ENCODE measurements at places on chromosomes 2 and 18.
A peak's percentile ranks its signal among the peaks of the same experiment; 100 is the strongest.

DNA sequence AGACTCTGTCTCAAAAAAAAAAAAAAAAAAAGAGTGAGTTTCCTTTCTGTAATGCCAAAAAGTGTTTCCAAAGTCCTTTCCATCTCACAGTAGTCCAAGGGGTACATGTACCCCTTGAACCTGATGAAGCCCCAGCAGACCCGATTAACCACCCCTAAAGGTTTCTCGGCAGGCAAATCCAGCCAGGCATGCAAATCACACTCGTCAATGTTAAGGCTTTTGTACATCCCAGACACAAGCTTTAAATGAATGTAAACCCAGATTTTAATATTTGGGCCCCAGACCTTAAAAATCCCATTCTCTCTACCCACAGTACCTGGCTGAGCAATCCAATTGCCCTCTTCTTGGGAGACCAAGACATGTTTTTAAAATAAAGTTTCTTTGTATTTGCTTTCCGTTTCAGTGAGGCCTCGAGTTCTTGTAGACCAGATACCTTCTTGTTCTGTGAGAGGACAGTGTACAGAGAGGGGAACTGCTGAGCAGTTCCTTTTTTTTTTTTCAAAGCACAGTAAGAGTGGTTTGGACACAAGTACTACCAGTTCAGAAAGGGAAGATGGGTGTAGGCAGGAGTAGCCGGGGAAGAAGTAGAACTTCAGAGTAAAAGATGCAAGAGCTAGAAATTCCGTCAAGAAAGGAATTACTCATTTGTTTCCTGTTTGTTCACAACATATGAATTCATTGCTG lies at the start of gene NLRC4:
TSS of gene NLRC4 (minus strand) at position 465 of the 684 bp plus-strand sequence. CDS start 8,111 bp downstream, outside the sequence.
- DNase-seq, result no peak

- no peak for DNase-seq
Measured at GRCh38 chr18:45232061-45232460, 383.2 kb upstream of the SLC14A2 start.

GRCh38 chr18:44712025-44712424 lies 31.3 kb downstream of the SETBP1 start:
- DNase-seq, result no peak

GRCh38 chr18:63817441-63818051 lies 42.3 kb downstream of the SERPINB7 start:
- no peak for DNase-seq

- no peak for DNase-seq
Measured at GRCh38 chr18:35581898-35582641, 530 bp downstream of the GALNT1 start.

DNA sequence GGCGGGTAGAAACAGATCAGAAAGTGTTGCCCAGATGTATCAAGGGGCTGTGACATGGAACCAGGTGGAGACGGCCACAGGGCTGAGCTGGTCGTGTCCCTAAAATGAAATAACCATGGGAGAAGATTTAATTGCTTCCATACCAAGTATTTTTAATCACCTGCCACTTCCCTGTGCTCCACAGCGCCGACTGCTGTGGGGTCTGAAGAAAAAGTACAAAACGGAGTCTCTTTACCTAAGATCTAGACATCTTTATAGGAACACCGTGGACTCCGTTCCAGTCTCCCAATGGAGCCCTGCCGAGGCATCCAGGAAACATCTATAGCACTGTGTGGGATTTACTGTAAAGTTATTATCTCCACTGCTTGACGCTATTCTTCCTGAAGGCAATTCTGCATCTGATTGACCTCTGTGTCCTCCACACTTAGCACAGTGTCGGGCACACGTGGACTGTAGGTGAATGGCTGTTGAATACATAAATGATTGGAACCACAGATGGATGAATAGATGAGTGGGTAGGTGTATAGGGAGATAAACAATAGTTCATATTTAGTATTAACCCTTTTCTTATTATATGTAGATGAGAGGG lies 21.6 kb upstream of the GYPC start:
- no peak for DNase-seq

DNA sequence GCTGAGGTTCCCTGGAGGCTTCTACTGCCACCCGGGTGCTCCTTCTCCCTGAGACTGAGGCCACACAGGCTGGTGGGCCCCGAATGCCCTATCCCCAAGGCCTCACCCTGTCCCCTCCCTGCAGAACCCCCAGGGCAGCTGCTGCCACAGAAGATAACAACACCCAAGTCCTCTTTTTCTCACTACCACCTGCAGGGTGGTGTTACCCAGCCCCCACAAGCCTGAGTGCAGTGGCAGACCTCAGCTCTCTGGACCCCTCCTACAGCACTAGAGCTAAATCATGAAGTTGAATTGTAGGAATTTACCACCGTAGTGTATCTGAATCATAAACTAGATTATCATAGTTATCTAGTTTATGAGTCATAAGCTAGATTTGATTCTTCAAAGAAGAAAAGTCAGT lies 7.3 kb upstream of the CENPA start:
- no peak for DNase-seq

DNA sequence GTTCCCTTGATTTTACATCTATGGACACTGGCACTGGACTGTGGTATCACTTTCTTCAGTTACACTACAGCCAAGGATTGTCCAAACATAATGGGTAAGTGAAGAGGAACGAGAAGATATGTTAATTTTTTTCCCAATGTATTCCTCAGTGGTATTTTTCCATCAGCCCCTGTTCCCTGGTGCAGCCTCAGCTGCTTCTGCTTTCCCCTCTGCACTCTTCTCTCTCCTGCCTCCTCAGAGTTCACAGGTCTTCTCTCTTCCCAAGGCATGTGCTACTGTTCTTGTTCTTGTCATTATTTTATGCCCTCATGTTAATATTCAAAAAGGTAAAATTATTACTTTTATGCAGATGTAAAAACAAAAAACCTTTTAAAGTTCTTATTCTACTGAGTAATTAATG lies 378.0 kb upstream of the NRXN1 start:
- DNase-seq, result no peak

DNA sequence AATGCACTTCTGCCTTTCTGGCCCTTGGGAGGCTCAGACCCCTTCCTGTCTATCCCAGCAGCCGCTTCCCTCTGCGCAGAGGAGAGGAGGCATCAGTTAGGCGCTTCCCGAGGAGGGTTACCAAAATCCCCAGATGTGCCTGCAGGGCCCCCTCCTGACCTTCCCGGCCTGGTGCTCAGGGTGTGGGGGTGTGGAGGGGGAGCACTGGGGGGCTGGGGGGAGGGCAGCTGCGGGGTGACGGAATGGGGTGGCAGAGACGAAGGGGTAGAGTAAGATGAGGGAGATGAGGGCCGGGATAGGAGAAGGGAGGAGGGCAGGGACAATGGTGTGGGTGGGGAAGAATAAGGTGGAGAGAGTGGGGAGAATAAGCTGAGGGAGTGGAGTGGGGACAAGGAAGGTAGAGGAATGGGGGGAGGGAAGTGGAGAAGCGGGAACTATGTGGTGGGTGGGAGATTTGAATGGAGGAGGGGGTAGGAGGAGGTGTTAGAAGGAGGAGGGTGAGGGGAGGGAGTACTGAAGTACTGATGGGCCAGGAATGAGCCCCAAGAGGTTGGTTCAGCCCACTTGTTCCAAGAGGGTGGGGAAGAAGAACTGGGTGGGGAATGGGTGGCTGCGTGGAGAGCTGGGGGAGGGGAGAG lies 6.5 kb upstream of the ZAP70 start:
- DNase-seq, result no peak

GRCh38 chr2:150207979-150208378 lies 279.5 kb downstream of the RND3 start:
- DNase-seq, result peak; percentile 51

- no peak for DNase-seq
Measured at GRCh38 chr2:182891611-182892010, 25.2 kb upstream of the FRZB start.

- DNase-seq, result no peak
Measured at GRCh38 chr2:66602341-66602740, 167.4 kb downstream of the MEIS1 start.

DNA sequence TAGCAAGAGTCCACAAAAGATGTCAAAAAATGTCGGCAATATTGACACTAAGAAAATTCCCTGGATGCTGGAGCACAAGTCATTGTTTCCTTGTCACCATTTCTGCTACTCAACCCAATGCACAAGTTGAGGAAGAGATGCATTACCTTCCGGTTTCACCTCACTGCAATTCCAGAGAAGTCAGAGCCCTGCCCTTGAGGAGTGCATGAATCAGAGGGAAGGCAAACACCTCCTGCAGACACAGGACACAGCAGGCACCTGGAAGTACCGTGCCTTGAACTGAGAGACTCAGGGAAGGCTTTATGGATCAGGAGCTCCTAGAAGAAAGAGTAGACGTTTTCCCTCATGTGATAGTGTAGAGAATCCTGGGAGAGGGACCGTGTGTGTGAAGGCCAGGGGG lies 62.7 kb upstream of the ARL4C start:
- no peak for DNase-seq

DNA sequence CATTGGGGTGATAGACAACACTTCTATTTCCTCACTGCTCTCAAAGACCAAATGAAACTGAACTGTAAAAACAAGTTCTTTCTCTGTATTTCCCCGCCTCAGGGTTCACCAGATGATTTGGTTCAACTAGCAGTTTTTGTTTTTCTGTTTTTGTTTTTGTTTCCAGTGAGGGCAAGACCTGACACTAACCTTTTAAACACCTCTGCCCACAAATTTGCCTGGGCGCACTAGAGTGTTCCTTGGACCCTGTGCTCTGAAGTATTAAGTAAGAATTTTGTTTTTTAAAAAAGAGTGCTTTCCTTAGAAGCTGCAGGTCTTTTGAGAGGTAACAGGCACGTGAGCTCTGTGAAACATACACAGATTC lies 92.9 kb downstream of the DYSF start:
- DNase-seq, result no peak

DNA sequence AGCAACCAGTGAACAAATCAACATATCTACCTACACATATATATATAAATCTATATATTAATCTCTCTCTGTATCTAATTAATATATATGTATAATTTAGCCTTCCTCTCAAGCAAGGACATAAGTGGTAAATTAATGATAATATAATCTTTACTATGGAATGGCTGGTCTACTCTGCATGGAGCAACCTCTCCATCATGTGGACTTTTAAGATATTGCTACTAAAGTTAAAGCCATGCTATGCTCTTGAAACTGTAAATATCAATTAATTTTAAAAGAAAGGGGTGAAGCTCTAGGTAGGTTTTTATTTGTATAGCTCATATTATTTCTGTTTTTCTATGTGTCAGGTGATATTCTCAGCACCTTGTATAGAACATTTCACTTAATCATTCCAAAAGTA lies 147.0 kb downstream of the PPP1R1C start:
- DNase-seq, result no peak

GRCh38 chr2:121173112-121173511 lies 111.9 kb downstream of the TFCP2L1 start:
- no peak for DNase-seq

DNA sequence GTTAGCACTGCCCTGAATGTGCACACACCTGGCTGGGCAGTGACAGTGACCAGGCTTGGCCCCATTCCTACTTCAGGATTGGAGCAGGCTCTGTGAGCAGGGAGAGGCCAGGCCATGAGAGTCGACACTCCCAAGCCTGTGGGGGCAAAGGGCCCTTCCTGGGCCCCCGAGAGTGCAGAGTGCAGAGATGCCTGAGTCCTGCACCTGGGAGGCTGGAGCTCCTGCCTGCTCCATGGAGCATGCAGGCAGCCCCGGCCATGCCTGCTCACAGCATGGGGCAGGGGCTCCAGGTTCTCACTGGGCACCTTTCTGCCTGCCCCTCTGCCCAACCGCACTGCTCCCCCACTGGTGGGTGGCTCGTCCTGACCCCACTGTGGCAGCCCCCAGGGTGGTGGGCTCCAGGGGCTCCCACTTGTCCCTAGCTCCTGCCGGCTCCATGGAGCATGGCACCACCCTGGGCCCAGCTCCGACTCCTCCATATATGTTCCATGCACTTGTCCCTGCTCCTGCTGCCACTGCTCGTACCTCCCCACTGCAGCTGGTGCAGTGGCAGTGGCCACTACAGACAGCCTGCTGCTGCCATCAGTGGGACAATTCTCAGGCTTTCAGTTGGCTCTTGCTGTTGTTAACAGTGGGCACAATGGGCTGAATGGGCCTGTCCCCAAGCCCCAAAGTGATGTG lies 282.0 kb downstream of the RPRM start:
- no peak for DNase-seq

DNA sequence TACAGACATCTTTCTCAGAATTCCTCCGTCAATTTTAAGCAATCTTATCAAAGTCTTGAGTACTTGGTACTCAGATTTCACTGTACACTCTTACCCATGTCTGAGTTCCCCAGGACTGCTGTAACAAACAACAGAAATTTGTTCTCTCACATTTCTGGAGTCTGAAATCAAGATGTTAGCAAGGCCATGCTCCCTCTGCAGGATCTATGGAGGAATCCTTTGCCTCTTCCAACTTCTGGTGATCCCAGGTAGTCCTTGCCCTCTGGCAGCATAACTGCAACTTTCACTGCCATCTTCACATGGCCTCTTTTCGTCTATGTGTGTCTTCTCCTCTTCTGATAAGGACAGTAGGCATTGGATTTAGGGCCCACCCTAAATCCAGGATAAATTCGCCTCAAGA lies 17.1 kb upstream of the CACNB4 start:
- peak; percentile 10 for DNase-seq

- no peak for DNase-seq
Measured at GRCh38 chr2:65379721-65380171, 52.7 kb downstream of the SPRED2 start.

DNA sequence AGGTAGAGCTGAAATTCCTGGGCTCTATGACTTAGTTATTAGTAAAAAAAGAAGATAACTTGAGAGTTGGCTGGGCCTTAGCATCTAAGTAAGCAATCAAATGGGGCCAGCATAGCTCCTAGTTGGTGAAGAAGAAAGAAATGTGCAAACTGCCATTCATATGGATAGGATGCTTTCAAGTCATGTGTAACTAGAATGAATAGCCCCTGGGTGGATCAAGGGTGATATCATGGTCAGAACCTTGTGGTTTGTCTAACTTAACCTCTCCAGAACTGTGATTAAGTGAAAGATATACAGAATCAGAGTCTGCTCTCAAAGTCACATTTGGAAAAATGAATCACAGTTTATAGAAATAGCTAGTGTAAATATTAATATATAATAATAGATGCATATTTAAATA lies 198.7 kb upstream of the DTNA start:
- no peak for DNase-seq

- no peak for DNase-seq
Measured at GRCh38 chr2:119371111-119371510, 4.3 kb downstream of the DBI start.

DNA sequence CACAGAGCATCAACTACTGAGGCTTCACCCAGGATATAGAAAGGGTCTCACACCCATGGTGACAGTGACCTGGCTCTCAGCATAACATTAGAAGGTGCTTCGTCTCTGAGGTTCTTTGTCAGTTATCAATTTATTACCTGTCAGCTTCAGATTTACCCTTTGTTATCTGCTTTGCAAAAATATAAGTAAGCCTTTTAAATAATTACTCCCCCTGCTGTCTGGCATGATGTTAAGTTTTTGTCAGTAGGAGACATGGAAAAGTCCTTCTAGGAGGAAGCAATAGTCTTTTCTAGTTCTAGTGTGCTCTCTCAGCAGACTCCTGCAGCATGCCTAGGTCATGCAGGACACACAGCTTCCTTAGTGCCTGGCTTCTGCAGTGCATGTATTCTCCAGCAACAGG lies 149.9 kb downstream of the RDH14 start:
- no peak for DNase-seq

Data from stomach (tissue), 19 donors.